ENCODE measurements at places on chromosomes 3 and 15.

- DNase-seq, result no peak
Measured at GRCh38 chr3:44584646-44585501, at the start of gene ZNF660. Gene ZNF660 (plus strand): TSS chr3:44584964. CDS start chr3:44594194, 9,230 bp downstream.

GRCh38 chr3:190117981-190118380, 2.7 kb downstream of the P3H2 start:
- no peak for DNase-seq

GRCh38 chr3:168824107-168824506, 728.4 kb upstream of the GOLIM4 start:
- DNase-seq, result no peak

- peak; percentile 60 for DNase-seq
Measured at GRCh38 chr3:184540777-184541681, 20.6 kb upstream of the EPHB3 start.

- no peak for DNase-seq
Measured at GRCh38 chr3:191137708-191138107, 61.3 kb upstream of the OSTN start.

DNA sequence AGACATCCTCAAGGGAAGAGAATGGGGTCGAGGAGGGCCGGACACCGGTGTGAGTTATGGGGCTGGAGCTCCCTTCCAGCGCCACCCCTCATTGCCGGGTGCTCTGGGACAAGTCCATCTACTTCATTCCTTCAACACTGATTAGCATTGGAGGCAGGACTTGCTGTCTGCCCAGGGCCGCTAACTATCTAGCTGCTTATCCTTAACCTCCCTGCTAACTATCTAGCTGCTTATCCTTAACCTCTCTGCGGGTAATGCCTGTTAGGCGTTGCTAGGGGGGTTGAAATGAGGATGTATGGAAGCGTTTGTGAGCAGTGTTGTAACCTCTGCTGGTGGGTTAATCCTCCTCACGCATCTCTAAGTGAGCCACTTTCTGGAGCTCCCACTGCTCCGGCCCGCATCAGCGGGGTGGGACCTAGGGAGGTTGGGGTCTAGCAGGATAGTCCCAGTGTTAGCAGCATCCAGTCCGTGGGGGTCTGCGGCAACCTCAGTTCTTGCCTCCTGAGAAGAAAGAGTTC, 10.9 kb upstream of the CHAC1 start:
- no peak for DNase-seq

GRCh38 chr15:49428409-49429095, 5.5 kb downstream of the FGF7 start:
- DNase-seq, result no peak

DNA sequence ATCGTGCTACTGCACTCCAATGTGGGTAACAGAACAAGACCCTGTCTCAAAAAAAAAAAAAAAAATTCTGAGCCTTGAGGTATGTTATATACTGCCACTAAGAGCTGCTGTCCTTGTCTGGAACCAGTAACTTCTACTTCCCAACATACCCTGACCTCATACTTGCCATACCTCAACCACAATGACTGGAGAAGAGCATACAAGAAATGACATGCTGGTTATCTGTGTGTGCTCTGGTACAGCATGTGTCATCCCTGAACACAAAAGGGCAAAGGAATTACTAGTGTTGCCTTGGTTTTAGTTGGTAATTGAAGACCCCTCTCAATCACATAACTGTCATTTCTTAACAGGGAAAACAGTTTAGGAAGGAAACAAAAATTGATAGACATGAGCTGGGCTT, 54.5 kb downstream of the MRPS25 start:
- DNase-seq, result no peak

DNA sequence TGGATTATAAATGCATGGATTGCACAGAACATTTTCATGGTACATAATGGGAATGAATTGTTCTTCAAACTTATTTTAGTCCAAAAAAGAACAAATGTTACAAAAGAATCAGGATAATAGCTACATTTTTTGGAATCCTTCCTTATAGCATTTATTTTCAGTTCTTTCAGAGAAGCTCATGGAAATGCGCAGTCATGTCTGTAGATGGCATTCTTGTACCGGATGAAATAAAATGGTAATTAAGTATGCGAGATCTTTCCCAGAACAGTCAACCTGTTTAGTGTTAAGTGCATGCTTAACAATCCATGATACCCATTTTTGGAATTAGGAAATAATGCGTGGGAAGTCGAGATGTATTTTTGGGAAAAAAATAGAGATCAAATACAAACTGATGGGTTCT, 38.2 kb upstream of the GOLGA8B start:
- DNase-seq, result no peak

- DNase-seq, result no peak
Measured at GRCh38 chr3:120614765-120615164, 18.6 kb downstream of the NDUFB4 start.

DNA sequence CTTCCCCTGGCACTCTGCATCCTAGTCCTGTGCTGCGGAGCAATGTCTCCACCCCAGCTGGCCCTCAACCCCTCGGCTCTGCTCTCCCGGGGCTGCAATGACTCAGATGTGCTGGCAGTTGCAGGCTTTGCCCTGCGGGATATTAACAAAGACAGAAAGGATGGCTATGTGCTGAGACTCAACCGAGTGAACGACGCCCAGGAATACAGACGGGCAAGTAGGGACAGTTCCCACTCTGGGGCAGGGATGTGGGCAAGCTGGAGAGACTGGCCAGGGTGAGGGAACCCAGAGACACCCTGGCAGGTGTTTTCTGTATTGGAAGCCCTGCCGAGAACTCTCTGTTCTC, 247 bp downstream of the FETUB start:
- no peak for DNase-seq

GRCh38 chr15:40543631-40544294, 21.1 kb downstream of the CCDC32 start:
- DNase-seq, result no peak

- DNase-seq, result no peak
Measured at GRCh38 chr15:92811148-92811913, 88.8 kb upstream of the CHD2 start.

- no peak for DNase-seq
Measured at GRCh38 chr3:72177075-72178050, 392.4 kb upstream of the PROK2 start.

GRCh38 chr15:29428925-29429573, 159.4 kb upstream of the NSMCE3 start:
- no peak for DNase-seq

GRCh38 chr3:156599089-156599874, 44.4 kb upstream of the SSR3 start:
- DNase-seq, result no peak

DNA sequence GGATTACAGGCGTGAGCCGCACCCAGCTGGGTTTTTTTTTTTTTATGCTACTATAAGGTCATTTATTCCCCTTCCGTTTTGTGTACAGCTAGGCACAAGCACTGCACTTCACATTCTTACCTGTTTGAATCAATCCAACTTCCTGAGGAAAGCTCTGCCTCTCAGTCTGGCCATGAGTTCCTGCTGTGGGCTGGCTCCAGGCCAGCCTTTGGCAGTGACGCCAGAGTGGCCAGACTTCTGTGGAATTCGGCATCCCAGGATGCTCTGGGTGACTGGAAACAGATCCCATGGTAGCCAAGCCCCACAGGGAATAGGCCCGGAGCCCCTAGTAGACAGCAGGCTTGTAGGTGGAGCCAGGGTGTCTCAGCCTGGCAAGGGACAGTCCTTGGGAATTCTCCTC, 21.5 kb upstream of the TIMP4 start:
- no peak for DNase-seq

DNA sequence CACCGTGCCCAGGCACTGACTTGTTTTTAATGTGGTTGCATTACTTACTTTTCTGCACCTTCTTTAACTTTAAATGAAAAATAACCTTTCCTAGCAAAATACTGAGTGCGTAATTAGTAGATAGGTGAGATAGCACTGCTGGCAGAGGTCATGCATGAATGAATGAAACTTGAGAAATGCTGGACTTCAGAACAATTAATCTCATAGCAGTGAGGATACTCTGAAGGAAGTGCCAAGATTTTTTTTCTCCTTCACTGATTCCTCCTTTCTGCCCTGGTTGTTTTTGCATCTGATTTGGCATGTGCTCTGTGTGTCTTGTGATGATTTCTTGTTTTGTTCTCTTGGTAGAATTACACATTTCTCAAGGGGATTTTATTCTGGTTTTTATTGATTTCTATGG, 378.9 kb downstream of the PTPRG start:
- no peak for DNase-seq

DNA sequence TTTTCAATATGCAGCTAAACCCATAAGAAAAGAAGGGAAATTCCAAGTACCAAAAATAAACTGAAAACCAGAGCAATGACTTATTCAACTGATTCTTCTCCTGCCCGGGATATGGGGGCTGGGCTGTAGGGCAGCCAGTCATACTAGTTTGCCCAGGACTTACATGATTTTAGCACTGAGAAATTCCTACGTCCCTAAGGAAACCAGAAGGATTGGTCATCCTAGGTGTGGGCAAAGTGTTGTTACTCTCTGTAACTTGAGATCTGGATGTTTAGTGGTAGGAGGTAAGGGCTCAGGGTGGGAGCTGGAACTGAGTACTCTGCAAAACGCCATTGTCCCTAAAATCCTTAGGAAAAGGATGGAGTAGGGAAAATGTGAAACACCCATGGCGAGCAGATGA, 1.2 kb upstream of the DAZL start:
- DNase-seq, result no peak

- no peak for DNase-seq
Measured at GRCh38 chr15:63628123-63628822, 31.1 kb downstream of the FBXL22 start.

DNA sequence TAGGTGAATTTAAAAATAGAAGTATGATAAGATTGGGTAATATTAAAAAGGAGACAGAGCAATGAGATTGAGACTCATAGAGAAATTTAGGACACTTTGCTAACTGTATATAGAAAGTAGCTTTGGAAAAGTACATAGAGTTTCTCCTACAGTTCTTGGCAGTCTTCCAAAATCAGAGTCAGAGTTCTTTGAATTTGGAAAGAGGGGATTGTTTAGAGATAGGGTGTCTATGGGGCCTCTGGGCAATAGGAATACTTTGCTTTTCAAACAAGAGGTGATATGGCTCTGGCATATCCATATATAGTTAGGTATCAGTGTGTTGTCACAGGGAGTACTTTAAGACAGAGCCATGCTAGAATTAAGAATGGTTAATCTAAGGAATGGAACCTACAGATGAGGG, 477.1 kb upstream of the KCNMB2 start:
- DNase-seq, result no peak

- DNase-seq, result no peak
Measured at GRCh38 chr3:147937891-147938290, 528.7 kb downstream of the ZIC1 start.

- no peak for DNase-seq
Measured at GRCh38 chr3:101484805-101485620, 28.0 kb downstream of the SENP7 start.

GRCh38 chr15:55909036-55909811, 84.2 kb downstream of the NEDD4 start:
- no peak for DNase-seq

- no peak for DNase-seq
Measured at GRCh38 chr3:139718415-139718814, 40.6 kb upstream of the NMNAT3 start.

DNA sequence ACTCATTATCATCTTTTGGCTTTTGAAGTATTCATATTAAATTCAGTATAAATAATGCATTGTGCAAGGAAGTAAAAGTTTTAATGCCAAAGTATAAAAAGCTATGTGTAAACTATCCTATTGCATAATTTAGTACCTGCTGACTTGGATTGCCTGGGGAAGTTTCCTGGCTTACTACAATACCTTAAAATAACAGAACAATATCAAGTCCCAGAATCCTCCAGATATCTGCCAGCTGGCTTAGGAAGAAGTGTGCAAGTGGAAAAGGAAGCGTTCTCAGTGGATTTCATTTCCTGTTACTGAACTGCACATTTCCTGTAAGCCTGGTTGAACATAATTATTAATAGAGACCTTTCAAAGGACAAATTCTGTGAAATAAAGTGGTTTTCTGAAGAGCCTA, 236.7 kb downstream of the ADAMTSL3 start:
- DNase-seq, result no peak

DNA sequence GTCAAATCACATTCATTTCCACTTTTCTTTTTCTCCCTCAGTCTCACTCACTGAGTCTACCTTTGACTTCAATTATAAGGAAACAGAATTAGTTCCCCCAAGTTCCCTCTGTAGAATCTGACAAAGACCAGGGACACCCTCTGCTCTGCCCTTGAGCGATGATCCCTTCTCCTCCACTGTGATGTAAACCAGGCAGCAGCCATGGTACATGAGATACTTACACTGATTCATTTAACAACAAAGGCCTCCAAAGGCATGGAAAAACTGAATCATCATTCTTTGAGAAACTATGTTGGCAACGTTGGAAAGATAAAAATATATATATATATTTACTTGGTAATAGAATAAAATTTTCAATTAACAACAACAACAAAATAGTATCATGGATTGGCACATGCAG, 84.1 kb downstream of the P3H2 start:
- no peak for DNase-seq

DNA sequence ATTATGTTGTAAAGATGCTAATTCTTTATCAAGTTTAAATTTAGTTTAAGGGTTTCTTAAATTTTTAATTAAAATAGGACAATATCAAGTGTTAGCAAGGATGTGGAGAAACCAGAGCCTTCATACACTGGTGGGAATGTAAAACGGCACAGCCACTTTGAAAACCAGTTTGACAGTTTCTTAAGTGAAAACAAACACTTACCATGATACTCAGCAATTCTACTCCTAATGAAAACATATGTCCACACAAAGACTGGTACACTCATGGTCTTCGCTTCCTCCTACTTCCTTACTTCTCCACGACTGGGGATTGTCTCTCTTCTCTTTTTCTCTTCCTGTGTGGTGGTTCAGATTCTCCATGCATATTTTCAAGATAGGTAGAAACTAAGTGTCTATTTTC, 9.2 kb downstream of the SKIC8 start:
- DNase-seq, result no peak

- DNase-seq, result no peak
Measured at GRCh38 chr3:195035345-195036202, 235.4 kb downstream of the XXYLT1 start.

- DNase-seq, result peak; percentile 24
Measured at GRCh38 chr15:72599855-72600464, 54.5 kb upstream of the GOLGA6B start.

DNA sequence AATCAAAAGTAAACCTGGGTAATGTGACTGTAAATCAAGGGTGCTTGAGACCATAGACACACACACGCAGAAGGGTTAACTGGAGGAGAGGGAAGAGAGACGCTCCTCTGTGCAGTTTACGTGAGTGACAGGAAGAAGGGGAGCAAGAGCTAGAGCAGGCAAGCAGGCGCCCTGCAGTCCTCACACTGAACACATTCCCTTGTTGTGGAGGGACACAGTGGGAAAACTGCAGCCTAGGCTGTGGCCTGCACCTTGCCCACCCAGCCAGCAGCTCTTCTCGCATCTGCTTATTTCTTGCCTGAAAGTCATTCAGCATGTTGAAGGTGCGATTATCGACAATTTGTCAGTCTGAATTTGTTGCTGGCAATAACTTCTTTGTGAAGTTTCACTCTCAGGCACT, 24.2 kb downstream of the SOX2 start:
- DNase-seq, result no peak

DNA sequence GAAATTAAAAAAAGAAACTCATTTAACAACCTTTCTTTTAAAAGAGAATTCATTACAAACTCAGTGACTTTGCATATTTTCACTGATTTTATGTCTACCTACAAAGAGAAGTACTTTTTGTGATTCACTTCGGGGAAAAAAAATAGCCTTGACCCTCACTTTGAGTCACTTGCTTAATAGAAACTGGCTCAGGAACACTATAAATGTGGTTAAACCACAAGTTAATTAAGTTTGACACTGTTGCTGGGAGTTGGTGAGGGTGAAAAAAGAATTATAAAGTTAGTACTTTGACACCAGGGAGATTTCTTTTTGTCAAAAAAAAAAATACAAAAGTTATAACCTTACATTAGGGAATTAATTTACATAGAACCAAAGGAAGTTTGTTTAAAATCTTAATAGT, 810.9 kb downstream of the NR2F2 start:
- DNase-seq, result no peak

Measured in CD4-positive, CD25-positive, alpha-beta regulatory T cell (primary cell).